Stimulated activated CD8-positive, alpha-beta memory T cell treated with anti-CD3 and anti-CD28 coated beads, Interleukin-15, amount 100 ng/mL, for 48 hours (primary cell): ENCODE measurements at places on chromosomes 3 and 15.

DNA sequence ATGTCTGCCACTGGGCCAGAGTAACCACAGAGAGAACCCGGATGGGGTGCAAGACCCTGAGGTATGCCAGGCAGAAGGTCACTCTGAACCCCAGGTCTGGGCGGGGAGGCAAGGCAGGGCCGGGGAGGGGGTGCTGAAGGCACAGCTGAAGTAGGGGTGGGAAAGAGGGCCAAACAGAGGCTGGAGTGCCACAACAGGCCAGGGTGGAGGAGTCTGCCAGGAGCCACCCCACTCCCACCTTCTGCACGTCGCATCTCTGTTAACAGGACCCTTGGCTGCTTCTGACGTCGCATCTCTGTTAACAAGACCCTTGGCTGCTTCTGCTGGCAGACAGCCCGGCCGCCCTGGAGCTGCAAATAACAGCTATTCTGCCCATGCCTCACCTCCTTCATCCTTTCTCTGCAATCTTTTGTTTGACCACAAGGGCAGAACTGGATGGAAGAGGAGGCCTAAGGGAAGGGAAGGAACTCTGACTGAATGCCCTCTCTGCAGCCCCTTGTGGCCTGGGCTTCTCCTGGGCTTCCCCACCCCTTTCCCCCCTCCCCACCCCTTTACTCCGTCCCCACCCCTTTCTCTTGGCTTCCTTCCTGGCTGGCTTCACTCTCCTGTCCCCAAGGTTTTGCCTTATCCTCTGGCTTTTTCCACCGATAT lies 20.6 kb upstream of the FBLN2 start:
- DNase-seq = no peak

GRCh38 chr3:40766396-40766795 lies 241.6 kb downstream of the ZNF621 start:
- DNase-seq = no peak

- no peak for DNase-seq
Measured at GRCh38 chr3:23865595-23866396, 51.0 kb downstream of the NKIRAS1 start.

DNA sequence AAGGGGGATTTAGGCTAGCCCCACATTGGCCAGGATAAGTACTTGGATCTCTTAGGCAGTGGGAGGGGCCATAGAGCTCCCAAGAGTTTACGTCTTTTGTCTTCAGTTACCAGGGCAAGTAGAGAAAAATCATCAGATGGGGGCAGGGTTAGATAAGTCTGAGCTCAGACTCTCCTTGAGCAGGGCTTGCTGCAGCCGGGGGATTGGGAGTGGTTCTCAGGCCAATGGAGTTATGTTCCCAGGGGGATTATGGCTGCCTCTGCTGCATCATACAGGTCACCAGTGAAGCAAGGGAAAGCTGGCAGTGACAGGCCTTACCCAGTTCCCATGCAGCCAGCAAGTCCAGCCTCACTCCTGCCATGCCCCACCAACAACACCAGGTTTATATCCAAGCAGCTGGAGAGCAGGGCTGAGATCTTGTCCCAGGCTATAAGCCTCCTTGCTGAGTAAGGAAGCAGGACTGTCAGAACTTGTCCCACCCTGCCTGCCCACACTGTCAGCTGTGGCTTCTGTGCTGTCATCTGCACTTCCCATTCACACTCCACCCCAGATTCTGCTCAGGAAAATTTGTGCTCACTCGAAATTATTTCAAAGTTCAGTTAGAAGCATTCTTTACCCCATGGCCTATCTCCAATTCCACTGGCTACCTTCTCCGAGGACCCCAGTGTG lies 215.3 kb downstream of the FAM43A start:
- no peak for DNase-seq

GRCh38 chr3:160671995-160672394 lies 5.0 kb upstream of the ARL14 start:
- no peak for DNase-seq

DNA sequence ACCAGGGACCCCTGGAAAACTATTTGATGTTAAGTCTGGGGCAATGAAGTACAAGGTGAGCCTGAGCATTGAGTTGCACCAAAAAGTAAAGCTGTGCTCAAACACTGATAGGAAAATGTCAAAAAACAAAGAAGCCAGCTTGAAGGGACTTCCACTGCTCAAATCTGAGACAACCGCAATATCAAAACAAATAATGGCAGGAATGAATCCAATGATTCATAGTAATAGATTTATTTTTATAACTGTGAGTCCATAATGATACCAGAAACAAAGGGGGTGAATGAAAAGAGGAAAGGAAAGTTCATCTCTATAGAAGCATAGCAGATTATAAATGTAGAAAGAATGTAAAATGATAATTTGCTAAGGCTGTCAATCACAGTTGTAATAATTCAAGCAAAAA lies 237.3 kb upstream of the ZBTB20 start:
- no peak for DNase-seq

DNA sequence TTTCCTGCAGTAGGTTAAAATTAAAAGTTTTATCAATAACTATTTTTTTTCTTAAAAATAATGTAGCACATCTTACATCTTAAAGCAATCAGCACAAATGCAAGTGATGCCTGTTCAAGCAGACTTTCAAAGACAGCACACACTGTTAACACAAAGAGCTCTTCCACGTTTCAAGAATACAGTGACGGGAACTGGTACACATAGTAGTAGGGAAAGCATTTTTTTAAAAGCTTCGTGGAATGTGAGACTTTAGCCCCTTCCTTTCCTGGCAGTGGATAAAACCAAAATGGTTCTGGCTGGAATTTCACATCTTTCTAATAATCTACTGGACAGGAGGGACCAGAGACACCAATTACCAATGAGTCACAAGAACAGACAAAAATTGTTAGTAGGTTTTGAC lies 33.5 kb upstream of the SLC2A2 start:
- DNase-seq = no peak

DNA sequence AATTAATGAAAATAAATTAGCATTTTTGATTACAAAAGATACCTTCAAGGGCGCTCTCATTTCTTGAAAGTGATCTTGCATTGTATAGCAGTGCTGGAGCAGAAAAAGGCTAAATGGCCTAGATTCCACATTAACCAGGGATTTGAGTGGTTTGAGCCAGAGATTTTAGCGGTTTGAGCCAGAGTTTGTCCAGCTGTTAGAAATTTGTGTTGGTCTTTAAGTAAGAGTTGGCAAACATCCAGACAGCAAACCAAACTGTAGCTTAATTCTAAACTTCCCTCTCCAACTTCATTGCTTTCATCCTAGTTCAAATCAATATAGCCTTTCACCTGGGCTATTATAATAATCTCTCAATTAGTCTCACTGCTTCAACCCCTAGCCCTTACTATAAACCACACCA lies 351.7 kb downstream of the IGSF11 start:
- no peak for DNase-seq

GRCh38 chr3:127121885-127122284 lies 71.0 kb upstream of the PRR23E start:
- DNase-seq = no peak

GRCh38 chr3:13079051-13079450 lies 5.8 kb upstream of the IQSEC1 start:
- no peak for DNase-seq

DNA sequence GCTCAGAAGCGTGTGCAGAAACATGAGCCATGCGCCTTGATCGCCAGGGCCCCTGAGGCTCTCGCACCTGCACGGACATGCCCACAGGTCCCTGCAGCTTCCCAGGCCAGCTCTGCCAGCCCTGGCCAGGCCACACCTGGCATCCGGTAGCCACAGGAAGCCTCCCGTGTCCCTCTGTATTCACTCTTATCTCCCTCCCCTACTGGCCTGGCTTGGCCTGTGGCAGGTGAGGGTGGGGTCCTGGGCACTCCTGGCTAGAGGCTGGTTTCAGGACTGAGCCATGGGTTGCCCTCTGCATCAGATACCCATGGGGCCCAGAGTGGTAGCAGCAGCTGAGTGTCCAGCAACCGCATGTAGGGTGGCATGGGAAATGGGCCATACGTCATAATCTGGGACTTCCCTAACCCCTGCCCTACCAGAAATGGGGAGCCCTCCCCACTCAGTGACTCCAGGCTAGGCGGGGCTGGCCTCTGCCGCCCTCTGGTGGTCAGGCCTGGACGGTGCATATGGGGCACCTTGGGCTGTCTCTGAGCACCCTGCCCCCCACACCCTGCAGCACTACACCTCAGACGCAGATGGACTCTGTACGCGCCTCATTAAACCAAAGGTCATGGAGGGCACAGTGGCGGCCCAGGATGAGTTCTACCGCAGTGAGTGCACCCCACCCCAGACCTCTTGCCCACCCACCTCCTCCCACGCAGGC lies 12.6 kb upstream of the LMAN1L start:
- DNase-seq = peak; percentile 77

- no peak for DNase-seq
Measured at GRCh38 chr3:132164469-132165092, 129.8 kb upstream of the CPNE4 start.

GRCh38 chr15:101051291-101052030 lies 132.3 kb downstream of the LRRK1 start:
- no peak for DNase-seq

- no peak for DNase-seq
Measured at GRCh38 chr3:58952128-58952917, 97.5 kb downstream of the CFAP20DC start.

DNA sequence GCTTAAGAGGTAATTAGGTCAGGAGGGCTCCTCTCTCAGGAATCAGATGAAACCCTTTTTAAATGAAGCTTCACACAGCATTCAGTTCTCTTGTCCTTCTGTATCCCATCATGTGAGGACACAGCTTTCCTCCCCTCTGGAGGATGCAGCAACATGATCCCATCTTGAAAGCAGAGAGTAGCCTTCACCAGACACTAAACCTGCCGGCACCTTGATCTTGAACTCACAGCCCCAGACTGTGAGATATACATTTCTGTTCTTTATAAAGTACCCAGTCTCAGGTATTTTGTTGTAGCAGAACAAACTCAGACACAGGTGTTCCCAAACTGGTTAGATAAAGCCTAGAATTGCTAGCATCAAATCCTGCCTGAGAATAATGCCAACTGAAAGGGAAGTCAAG lies 83.7 kb upstream of the PRICKLE2 start:
- DNase-seq = no peak

- peak; percentile 9 for DNase-seq
Measured at GRCh38 chr15:63833021-63833696, 589 bp downstream of the HERC1 start.

- no peak for DNase-seq
Measured at GRCh38 chr15:58517682-58518525, 86.1 kb downstream of the LIPC start.

GRCh38 chr15:37764733-37765191 lies 169.7 kb upstream of the TMCO5A start:
- DNase-seq = no peak

- no peak for DNase-seq
Measured at GRCh38 chr3:184227481-184227935, 1.9 kb upstream of the VWA5B2 start.

DNA sequence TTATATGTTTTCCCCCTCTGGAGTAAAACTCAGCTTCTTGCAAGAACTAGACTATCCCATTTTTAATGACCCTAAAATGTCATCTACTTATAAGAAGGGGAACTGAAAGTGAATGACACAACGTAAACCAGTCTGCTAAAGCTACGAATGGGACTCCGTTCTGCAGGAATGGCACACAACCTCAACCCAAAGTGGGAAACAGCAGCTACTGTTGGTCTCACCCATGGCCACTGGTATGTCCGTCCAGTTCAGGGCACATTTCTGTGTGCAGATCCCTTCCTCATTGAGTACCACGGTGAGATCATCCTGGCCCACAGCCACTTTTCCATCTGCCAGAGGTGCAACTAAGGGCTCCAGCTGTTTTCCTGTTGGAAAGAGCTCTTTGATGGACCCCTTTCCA lies 23.8 kb downstream of the VPS39 start:
- DNase-seq = no peak

GRCh38 chr15:69161878-69162213 lies 1.4 kb downstream of the GLCE start:
- no peak for DNase-seq

GRCh38 chr3:110567029-110567428 lies 504.6 kb upstream of the NECTIN3 start:
- DNase-seq = no peak

DNA sequence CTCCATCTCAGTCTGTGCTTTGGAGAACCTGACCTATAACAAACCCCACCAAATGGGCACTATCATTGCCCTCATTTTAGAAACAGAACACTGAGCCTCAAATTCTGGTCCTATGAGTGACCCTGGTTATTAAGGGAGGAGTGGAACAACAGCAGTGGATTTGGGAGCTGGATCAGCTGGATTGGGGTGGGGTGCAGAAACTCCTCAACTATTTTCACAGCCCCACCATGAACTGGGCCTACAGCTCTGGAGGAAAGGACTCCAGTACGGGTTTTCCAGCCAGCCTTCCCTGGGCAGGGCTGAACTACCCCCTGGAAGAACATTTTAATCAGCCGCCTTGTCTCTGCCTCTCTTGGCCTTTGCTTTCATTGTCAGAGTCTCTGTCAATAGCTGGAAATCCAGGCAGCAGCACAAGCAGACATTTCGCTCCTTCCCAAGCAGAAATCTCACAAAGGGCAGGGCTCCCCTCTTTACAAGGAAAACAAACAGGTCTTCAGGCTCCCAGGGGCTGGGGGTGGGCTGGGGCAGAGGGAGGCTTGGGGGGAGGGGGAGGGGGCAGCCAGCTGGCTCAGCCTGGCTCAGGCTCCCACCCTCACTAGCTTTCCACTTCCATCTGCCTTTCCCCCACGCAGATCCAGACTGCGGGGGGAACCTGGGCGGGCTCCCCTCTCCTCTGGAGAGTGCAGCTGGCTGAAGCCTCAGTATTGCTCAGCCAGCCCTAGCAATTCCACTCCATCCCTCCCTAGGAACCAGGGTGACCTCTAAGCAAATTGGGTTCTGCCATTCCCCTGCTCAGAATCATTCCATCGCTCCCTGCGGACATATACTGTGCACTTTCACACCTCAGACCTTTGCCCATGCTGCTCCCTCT lies 13.7 kb upstream of the TLE3 start:
- no peak for DNase-seq

DNA sequence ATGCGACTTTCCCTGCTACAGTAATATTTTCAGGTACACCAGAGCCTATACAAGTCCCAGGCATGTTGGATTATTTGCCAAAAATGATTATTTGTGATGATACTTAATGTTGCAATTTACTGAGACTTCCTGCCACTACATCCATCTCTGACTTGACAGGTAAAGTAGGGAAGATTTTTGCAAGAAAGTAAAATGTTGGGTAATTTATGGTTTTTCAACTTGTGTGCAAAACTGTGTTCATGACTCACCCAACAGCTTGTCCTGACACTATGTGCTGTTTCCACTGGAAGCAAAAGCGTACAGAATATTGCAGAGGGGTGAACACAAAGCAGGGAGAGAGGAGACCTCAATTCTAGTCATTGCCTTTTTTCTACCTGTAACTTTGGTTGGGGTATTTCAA lies 5.4 kb upstream of the CRBN start:
- DNase-seq = no peak

DNA sequence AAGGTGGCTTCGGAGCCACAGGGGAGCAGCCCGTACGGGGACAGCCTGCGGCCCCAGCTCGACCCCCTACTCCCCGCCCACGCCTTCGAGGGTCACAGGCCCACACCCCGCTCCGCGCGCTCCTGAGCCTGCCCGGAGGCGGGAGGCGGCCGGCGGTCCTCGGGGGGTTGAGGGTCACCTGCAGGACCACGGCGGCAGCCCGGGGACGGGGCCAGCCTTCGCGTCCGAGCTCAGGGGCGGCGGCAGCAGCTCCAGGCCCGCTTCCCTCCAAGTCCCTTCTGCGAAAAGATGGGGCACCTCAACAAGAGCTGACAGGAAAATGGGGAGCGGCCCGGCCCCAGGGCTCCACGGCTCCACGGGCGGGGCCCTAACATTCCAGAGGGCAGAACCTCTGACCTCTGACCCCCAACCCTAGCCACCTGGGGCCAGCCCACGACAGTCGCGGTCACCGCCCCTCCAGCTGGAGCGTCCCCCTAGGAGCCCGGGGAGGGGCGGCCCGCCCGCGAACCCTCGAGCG lies 428 bp downstream of the LYSMD4 start:
- DNase-seq = no peak
